NCI-H446 (cell line): ENCODE measurements at places on chromosomes 6 and 20.

DNA sequence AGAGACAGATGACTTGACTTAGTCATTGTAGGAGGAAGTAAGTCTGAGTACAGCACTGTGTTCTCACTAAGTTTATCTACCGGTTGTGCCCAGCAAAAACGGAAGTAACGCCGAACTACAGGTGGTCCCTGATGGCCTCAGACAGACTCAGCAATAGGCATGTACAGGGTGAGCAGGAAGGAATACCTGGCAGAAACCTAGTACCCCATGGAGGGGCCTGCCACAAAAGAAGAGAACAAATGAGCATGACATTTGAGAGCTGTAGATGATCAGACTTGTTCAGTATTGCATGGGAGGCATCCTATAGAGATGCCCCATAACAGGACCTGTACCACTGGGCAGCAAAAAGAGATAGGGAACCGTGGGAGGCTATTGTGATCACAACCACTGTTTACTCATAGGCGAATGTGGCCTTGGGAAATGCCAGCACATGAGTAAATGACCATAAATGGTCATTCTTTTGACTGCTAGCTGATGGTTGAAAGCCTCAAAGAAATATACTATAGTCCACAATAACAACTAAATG, 106.4 kb upstream of the TAB2 start:
- no peak for DNase-seq

DNA sequence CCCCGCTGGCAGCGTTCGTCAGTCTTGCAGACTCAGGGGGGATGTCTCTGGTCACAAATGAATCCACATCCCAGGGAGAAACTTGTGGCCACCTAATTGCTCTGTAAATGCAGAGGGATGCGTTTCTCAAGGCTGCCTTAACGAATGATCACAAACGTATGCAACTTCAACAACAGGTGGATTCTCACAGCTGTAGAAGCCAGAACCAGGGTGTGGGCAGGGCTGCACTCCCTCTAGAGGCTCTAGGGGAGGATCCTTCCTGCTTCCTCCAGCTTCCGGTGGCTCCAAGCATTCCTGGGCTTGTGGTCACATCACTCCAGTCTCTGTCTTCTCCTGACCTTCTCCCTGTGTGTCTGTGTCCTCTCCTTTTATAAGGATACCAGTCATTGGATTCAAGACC, 3.3 kb upstream of the TAF4 start:
- DNase-seq: no peak

GRCh38 chr20:50759678-50760077, 28.3 kb downstream of the PARD6B start:
- DNase-seq: no peak

- DNase-seq: no peak
Measured at GRCh38 chr6:79621579-79621978, 9.6 kb upstream of the SH3BGRL2 start.

- no peak for DNase-seq
Measured at GRCh38 chr6:138007014-138007472, 100.2 kb downstream of the PERP start.

DNA sequence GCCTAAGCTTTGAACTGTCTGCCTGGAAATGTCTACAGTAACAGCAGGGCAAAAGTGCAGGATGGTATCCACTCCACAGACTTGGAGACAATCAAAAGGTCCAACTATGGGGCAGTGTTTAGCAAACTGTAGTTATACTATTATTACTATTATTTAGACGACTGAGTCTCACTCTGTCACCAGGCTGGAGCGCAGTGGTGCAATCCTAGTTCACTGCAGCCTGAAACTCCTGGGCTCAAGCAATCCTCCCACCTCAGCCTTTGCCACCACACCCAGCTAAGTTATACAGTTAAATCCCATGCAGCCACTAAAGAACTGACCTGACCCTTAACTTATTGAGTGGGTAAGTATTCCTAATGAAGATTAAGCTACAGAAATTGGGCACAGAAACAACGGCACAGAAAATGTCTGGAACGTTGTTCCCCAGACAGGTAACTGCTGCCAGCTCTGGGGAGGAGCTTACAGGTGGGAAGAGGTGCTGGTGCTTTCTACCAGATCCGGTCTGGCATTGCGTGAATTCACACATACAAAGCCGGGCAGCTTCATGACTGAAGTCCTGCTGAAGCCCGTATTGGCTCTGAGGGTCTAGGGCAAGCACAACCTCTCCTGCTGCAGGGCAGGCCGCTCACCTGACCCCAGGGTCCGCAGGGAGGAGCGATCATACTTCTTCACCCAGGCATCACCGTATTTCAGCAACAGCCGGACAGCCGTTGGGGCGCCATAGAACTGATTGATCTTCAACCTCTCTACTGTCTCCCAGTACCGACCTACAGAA, 27.0 kb upstream of the APMAP start:
- DNase-seq: no peak

- no peak for DNase-seq
Measured at GRCh38 chr20:37457921-37458320, 63.1 kb upstream of the NNAT start.

DNA sequence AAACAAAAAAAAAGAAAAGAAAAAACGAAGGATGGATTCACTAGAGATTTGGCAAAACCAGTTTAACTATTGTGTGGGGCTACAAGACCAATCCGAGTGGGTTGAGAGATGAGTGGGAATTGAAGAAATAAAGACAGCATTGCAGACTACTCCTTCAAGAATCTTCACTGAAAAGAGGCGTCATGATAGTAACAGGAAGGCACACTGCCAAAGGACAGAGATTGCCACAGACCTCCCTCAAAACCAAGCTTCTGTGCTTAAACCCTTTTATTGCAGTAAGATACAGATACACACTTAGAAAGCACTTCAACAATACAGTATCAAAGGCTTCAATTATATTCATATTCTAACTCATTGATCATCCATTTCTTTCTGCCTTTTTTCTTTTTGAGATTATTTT, 103.9 kb downstream of the IPCEF1 start:
- no peak for DNase-seq

DNA sequence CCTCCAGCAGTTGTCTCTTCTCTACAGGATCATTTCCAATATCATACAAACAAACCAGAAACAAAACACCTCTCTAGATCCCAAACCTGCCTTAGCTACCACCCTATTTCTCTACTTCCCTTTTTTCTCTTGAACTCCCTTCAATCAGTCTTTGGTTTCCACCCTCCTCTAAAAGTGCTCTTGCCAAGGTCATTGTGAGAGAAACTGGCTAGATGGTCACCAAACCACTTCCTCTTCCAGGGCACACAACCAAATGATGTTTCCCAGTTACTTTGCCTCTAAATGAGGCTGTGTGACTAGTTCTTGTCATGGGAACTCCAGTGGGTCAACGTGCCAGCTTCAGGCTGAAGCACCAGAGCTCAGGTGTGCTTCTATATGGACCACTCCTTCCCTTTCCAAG, 85.8 kb upstream of the ARMC2 start:
- DNase-seq: no peak

DNA sequence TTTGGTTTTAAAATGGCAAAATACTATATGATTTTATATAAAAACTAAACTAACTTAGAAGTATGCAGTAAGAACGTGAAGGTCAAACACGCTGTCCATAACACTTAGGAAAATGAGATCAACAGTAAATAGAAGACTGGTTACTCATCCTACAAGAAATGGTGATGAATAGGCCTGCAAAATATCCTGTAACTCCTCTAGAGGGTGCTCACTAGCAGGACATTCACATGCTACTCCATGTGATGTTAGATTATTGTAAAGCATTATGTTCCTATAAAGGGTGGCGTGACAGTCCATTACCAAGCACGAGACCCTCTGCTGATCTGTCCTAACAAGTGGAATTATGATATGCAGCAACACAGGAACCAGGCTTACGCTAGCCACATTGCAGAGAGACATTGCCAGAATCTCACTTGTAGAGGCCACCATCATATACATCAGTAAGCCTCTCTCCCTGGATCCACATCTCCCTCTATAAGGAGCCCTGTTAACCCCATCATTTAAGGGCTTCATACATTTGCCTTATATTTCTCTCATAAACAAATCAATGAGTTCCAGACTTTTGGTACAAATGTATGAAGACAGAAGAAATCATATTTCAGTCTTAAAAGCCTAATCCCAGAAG, 18.0 kb upstream of the DEFB129 start:
- peak; percentile 53 for DNase-seq

- DNase-seq: no peak
Measured at GRCh38 chr20:53736122-53736756, 142.6 kb upstream of the ZNF217 start.

DNA sequence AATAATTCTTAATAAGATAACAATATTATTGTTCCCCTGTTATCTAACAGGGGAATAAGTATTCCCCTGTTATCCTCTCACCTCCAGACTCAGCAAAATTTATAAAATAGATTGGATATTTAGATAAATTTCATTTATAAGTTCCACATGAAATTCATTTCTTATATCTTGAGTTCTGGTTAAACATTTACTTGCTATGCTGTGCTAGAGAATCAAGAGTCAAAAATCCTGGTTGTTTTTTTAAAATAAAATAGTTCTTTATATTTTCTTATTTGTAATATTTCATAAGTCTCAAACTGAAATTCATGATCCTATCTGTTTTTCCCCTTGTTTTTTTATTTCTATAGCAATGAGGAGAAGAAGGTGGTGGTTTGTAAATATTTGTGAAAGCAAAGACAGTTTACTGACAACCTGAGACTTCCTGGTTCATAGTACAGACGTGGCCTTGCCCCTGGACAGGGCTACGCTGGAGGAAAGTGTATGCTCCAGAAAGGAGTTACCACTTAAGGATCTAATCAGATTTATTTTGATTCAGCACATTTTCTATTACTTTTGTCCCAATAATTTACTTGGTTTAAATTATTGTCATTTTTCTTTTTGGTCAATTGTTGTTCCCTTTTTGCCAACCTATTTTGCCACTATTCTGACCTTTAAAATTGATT, 37.8 kb upstream of the MARCKS start:
- DNase-seq: no peak

DNA sequence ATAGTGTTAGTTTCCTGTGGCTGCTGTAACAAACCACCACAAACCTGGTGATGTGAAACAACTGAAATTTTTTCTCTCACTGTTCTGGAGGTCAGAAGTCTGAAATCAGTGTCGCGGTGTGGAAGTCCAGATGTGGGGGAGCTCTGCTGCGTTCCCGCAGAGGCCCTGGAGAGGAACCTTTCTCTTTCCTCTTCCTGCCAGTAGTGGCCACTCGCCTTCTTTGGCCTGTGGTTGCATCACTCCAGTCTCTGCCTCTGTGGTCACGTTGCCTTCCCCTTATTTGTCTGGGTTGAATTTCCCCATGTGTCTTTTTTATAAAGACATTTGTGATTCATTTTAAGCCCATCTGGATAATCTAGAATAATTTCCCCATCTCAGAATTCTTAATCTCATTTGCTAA, 295.5 kb upstream of the FLRT3 start:
- no peak for DNase-seq

GRCh38 chr6:73367761-73368355, 1.8 kb downstream of the OOEP start:
- no peak for DNase-seq

DNA sequence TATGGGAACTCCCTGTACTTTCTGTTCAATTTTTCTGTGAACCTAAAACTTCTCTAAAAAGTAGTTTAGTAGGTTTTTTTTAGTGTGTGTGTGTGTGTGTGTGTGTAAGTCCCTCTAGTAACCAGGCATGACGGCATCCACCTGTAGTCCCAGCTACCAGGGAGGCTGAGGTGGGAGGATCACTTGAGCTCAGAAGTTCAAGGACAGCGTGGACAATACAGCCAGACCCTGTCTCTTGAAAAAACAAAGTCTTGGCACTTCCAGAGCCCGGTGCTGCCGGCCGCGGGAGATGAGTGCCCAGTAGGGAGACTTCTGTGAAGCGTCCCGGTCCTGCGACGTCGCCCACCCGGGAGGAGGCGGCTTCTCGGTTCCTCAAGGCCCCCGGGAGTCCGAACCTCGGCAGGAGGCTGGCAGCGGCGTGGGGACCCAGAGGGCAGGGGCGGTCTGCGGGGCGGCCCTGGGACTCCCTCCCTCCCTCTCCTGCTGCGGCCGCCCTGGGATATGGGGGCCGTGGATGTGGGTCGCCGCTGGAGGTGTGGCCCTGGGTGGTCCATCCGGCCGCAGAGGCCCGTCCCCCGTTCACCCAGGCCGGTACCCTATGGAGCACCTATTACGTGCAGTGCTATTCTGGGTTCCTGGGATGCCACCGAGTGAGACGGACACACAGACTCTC, 78.0 kb upstream of the SIRPG start:
- DNase-seq: no peak

DNA sequence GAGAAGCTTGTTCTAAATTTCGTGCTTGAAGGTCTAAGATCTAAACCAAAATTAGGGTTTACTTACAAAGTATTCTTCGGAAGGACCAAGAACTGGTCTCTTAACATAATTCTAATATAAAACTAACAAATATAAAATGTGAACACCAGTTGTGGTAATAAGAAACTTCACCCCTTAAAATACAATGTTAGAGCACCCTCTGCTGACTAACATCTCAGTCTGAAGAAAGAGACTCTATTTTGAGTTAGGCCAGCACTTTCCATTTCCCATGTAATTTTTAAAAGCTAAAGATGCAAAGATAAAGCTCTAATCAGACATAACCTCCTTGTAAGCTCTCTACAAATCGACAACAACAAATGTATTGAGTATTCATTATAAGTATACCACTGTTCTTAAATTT, 24.6 kb downstream of the ATG5 start:
- DNase-seq: peak; percentile 29

DNA sequence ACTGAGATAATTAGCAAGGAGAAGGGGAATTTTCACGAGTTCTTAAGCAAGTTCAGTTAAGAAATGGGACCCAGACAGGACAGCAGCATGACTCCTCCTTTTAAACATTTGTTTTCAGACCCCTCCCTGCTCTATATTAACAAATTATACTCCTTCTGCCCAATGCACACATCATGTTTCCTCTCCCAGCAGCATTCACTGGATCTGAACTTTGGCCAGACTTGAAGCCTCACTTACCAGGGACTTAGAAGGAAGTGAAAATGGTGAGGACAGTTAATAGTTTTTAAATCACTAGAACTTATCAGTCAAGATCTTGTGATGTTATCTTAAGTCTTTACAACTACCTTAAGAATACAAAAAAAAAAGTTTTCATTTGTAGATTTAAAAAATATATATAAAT, 1174.7 kb upstream of the MAP3K7 start:
- DNase-seq: no peak

DNA sequence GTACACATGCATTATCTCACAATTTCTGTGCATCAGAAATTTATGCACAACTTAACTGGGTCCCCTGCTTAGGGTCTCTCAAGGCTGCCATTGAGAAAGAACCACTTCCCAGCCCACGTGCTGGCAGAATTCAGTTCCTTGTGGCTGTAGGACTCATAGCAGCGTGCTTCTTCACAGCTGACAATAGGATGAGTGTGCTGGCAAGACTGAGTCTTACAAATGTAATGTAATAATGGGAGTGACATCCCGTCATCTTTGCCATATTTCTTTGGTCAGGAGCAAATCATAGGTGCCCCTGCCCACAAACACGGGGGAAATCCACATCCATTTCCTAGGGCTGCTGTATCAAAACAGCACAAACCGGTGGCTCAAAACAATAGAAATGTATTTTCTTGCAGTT, 77.4 kb downstream of the FIG4 start:
- DNase-seq: no peak

GRCh38 chr6:153526479-153526878, 395.4 kb upstream of the RGS17 start:
- no peak for DNase-seq

GRCh38 chr20:52826722-52827121, 145.4 kb upstream of the TSHZ2 start:
- DNase-seq: no peak

GRCh38 chr20:49768204-49769047, 44.2 kb upstream of the SLC9A8 start:
- no peak for DNase-seq
